Ascending aorta (tissue), 2 donors: ENCODE measurements at places on chromosomes 4 and X.

DNA sequence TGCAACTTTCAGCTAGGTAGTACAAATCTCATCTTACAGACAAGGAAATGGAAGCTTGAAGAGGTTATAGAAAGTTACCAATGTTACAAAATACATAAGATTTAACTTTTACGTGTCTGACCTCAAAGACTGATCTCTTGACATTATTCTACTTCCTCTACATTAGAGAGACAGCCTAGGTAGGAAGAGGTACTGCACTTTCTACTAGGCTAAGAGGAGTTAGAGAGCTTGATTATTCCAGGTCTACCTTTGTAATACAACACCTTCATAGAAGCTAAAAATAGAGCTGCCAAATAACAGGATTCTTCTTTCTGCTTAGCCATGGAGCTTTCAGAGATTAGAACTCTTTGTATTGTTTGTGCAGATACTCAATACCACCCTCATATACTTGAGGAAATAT is 147.6 kb upstream of the NPY2R start:
- no peak for DNase-seq

DNA sequence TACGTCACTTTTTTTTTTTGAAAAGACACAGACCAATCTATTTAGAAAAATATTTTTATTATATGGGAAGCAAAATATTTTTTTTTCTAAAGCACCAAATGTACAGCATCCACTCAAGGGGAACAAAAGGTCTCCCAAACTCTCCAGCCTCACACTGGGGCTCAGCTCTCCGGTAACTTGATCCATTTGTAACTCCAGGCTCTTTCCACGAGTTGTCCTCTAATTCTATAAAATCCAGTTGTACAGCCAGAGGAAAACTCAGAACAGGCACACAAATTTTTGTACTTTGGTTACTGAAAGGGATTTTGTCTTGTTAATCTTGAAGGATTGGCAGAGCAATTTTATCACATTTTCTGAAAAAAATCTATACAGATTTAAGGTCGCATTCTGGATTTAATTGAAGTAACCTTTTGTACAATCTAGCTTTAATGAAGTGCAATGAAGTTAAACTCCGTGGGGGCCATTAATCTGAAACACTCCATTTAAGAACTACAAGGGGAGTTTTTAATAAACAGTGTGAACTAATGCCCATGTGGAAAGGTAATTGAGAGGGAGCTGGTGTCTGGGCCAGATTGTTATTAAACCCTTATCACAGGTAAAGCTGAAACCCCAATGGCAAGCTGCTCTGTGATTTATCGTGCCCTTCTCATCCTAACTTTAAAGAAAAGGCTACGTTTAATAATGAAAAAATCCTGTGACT is 161.2 kb upstream of the FRG1 start:
- no peak for DNase-seq

DNA sequence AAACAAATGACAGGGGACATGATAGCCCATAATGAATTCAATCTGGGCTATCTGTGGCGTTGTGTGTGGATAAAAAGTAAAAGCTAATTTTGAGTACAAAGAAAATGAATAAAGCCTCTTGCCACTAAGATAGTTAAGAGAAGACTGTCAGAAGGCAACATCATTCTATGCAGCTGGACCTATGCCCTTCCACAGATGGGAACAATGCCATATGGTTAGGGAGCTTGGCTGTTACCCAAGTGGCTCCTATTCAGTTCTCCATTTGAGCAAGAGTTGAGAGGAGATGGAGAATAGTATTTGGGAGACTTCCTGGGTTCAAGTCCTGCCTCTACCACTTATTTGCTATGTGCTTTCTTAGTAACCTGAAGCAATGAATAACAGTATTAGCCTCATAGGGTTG is 107.7 kb downstream of the ANXA3 start:
- no peak for DNase-seq

DNA sequence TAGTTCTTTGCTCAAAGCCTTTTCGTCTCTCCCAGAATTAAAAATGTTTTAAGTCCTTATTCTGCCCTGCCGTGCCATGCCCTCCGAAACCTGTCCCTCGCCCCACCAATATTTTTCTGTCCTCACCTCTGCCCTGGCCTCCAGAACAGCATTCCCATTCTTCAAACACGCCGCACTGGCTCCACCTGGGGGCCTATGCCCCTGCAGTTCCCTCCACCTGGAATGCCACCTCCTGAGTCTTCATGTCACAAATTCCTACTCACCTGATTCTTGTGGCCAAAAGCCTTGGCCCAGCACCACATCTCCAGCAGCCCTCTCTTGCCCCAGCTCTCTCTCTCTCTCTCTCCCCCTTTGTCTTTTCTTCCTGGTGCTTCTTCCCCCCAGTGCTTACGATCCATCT is 91.6 kb downstream of the APBB2 start:
- no peak for DNase-seq

DNA sequence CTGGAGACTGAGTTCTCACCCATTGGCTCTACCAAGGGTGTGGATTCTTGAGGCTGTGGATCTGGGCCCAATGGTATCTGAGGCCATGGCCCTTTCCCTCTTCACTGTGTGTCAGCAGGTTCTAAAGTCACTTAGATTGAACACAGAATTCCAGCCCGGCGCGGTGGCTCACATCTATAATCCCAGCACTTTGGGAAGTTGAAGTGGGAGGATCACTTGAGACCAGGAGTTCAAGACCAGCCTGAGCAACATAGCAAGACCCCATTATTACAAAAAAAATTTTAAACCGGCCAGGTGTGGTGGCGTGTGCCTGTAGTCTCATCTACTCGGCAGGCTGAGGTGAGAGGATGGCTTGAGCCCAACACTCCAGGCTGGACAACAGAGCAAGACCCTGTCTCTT is 18.0 kb upstream of the XPNPEP2 start:
- DNase-seq: no peak

- DNase-seq: no peak
Observed at GRCh38 chrX:68686097-68686977, 38.9 kb downstream of the STARD8 start.

DNA sequence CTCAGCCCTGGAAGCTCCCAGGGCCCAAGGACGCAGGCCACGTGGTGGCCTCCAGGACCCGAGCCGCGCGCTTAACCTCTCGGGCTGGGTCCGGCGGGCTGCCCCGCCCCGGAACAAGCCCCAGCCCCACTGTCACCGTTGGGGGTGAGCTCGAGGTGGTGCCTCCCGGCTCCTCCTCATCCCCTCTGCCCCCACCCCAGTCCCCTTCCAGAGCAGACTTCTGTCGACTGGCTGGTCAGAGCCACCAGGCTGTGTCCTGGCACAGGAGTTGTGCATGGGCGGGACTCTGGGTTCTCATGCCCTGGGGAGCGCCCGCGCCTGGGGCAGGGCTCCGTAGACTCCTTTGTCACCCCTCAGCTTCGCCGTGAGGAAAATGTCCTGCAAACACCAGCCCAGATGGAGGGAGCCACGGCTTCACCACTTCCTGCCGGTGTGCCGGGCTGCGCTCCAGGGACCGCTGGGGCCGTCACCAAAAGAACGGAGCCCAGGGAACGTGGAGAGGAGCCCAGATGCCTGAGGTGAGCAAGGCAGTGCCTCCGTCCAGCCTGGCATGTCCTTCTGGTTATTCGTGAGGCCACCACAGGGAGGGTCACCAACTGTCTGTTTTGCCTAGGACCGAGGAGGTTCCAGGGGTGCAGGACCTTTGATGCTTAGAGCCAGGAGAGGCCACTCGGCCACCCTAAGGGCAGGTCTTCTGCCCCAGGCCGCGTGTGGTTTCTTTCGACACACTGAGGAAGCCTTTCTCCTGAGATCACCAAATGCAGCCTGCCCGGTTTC is 7.1 kb upstream of the RGS12 start:
- no peak for DNase-seq

DNA sequence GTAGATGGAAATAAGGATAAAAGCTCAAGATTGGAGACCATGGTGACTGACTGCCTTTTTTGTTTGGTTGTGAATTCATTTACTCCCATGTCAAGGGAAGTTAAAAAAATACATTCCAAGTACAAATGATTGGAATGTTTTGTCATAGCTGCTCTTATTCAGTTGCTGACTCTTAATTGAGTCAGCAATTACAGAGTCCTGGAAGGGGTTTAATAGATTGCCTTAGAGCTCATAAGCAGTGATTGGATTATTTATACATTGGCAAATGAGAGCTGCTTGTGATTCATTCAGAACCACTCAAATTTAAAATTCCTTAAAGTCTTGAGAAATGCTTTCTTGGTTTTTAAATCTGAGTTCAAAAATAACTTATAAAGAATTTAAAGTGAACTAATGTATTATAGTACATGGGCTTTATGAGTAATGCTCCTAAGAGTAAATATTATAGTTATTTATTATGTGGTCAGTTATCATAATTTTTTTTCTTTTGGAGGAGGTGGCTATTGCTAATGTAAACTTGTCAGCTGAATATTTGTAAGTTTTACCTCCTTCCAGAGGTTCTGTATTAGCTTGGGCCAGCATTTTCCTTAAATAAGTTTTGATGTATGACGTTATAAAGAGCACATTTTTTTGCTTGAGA is 13.6 kb downstream of the JADE1 start:
- DNase-seq: no peak

GRCh38 chrX:152635941-152636340 is 1.8 kb upstream of the GABRQ start:
- no peak for DNase-seq

GRCh38 chr4:164847967-164848649 is 28.9 kb upstream of the APELA start:
- no peak for DNase-seq

DNA sequence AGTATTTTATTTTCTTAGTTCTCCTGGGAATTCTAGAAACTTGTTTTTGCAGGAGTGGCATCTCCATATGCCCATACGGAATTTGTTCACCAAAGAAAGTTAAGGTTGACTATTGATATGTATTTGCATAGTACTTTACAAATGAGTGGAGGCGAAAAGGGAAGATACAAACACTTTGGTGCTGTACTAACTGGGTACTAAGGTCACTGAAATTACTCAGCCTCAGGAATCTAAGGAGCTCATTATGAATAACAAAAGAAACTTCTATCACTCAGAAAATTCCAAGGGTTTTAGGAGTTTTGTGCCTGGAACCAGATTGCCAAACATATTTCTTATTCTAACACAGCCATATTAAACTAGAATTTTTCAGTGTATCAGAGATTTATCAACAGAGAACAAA is 27.4 kb upstream of the TMPRSS11B start:
- no peak for DNase-seq

- no peak for DNase-seq
Observed at GRCh38 chr4:41207291-41207831, 7.0 kb downstream of the APBB2 start.

GRCh38 chrX:148629434-148629833 is 129.0 kb downstream of the AFF2 start:
- no peak for DNase-seq

- no peak for DNase-seq
Observed at GRCh38 chr4:20698382-20698781, 1.9 kb upstream of the PACRGL start.

- DNase-seq: no peak
Observed at GRCh38 chrX:10288373-10288975, 131.7 kb downstream of the CLCN4 start.

GRCh38 chrX:109818976-109819375 is 85.9 kb upstream of the ACSL4 start:
- DNase-seq: no peak

DNA sequence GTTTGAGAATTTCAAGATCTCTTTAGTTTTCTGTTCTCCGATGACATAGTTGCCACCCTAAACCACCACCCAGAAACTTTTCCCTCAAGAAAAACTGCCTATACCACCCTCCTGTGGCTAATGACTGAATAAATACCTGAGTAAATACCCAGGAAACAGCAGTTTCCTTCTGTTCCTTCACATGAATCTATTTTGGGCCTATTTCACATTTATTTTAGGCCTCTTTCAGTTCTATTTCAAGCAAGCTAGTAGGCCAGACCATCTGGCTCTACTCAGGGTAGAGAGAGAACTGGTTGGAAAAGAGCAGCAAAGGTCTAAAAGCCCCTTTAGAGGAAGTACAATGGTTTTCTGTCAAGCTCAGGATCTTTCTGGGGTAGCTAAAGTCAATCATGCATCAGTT is 23.4 kb downstream of the ARHGEF9 start:
- DNase-seq: no peak

- DNase-seq: no peak
Observed at GRCh38 chr4:109826719-109827118, 1.1 kb upstream of the RRH start.

DNA sequence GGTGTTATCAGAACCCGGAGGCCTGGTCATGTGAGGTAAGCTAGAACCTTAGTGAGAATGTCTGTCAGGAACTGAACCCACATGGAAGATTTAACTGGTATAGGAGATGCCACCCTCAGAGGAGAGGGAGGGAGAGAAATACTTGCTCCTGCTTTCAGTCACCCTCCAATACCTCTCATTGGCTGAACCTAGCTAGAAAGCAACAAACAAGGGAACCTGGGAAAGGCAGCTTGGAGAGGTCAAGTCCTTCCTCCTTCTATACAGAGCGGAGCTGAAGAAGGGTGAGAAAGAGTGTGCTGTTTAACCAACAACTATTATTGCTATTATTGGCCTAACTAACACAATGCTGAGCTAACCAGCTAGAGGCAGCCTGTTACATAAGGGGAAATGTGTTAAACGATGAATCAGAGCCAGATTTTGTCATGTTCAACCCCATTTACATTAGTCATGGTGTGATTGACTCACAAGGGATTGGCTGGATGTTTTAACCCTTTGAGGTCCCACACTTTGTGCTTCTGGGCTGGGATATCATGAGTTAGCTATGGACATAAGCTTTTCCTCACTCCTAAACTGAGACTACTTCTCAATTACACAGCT is 96.5 kb upstream of the ESX1 start:
- DNase-seq: no peak

- DNase-seq: no peak
Observed at GRCh38 chr4:146949559-146949958, 3.9 kb upstream of the TTC29 start.

DNA sequence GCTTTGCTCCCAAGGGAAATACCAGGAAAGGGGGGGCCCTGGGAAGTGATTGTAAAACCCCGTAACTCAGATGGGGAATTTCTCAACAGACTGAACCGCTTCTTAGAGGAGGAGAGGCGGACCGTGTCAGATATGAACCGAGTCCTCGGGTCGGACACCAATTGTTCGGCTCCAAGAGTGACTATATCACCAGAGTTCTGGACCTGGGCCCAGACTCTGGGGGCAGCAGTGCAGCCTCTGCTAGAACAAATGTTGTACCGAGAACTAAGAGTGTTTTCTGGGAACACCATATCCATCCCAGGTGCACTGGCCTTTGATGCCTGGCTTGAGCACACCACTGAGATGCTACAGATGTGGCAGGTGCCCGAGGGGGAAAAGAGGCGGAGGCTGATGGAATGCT is 1.0 kb downstream of the PNMA3 start:
- no peak for DNase-seq

- no peak for DNase-seq
Observed at GRCh38 chr4:177671387-177671786, 229.2 kb upstream of the AGA start.

DNA sequence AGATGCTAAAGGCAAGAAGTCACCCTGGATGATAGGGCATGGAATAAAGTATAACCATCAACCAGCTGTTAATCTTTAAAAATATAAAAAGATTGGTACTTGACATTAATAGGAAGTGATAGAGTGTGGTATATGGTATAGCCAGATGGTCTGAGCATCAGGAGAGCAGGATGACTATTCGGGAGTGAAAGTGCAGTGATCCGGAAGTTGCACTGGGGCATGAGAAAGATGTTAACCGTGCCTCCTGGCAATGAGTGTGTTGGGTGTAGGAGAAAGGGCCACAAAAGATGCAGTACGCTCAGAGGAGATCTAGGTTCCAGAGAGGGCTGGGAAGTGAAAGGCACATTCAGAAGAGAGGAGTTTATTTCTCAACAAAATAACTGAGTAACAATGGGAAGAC is 65.0 kb downstream of the TSPAN7 start:
- no peak for DNase-seq

- DNase-seq: no peak
Observed at GRCh38 chrX:13719192-13719856, 15.1 kb downstream of the TRAPPC2 start.

- no peak for DNase-seq
Observed at GRCh38 chr4:29336861-29337260, 1383.3 kb upstream of the PCDH7 start.
